ENCODE measurements at places on chromosomes 11 and 22.

- DNase-seq, result no peak
Measured at GRCh38 chr11:67032830-67033551, 10.1 kb downstream of the SYT12 start.

- no peak for DNase-seq
Measured at GRCh38 chr11:132365650-132366049, 995.2 kb downstream of the NTM start.

- DNase-seq, result no peak
Measured at GRCh38 chr11:85699957-85700741, 14.2 kb upstream of the CCDC89 start.

DNA sequence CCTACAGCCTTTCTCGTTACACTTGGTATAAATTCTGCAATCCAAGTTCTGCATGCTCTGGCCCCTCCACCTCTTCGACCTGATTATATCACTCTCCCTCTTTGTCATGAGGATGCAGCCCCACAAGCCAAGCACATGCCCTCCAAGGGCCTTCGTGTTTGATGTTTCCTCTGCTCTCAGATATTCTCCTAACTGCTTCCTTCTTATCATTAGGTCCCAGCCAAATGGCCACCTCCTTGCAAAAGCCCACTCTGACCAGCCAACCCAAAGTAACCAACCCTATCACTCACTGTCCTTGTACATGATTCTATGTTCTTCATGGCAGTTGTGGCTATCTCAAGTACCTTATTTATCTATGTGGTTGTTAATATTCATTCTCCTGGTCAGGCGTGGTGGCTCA, 38.3 kb upstream of the LRRC55 start:
- no peak for DNase-seq

DNA sequence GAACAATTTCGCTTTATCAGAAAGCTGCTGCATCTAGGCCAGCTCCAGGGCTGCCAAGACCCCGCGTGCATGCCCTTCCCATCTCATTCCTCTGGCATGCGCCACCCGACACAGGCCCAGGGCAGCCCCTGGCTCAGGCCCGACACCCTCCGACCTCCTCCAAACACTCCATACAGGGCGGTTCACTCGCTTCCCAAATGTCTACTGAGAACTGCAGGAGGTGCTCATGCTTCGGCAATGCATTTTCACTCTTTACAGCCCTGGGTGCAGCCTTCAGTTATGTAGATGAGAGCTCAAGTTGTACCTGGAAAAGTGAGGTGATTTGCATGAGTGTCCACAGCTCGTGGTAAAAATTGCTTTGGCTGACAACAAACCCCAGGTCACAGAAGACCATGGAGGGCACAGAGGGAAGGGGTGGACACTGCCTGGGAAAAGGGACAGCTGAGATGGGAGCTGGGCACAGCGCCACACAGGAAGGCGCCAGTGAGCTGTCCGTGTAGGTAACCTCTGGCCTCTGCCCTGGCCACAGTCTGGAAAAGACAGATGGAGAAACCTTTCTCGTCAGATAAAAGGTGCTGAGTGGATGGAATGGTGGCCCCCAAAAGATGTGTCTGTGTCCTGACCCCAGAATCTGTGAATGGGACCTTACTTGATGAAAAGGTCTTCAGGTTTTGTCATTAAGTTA, 1351.9 kb downstream of the BRD1 start:
- DNase-seq, result no peak

GRCh38 chr11:68659158-68659921, 25.0 kb upstream of the GAL start:
- no peak for DNase-seq

DNA sequence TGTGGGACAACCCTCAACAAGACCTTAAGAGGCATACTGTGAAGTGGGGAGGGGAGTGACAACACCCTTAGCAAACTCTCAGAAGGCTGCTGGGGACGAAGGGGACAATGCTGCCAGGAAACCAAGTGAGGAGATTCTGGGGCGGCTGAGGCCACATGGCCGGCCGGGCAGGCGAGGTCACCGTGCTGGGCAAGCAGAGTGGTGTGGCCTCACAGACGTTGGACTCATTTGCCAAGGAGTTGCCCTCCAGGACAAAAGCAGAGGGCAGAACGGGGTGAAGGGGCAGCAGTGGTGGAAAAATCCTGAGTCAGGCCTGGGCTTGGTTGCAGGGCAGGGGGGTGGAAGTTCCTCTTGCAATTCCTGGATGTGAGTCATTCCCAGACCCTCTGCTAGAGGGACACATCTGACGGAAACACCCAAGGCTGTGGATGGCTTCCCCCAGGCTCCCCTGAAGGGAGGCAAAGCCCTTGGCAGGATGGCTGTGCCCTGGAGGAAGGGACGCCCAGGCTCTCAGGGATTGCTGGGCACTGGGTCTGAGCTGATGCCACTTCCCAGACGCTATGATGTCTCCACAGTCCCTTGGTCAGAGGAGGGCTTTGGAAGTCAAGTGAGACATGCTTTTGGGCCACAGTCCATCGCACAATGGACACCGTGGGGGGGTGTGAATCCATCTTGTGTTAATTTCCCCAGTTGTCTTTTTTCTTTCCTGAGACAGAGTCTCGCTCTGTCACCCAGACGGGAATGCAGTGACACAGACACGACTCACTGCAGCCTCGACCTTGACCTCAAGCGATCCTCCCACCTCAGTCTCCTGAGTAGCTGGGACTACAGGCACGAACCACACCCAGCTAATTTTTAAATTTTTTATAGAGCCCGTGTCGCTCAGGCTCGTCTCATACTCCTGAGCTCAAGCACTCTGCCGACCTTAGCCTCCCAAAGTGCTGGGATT, 16.2 kb upstream of the SHANK3 start:
- DNase-seq, result no peak

DNA sequence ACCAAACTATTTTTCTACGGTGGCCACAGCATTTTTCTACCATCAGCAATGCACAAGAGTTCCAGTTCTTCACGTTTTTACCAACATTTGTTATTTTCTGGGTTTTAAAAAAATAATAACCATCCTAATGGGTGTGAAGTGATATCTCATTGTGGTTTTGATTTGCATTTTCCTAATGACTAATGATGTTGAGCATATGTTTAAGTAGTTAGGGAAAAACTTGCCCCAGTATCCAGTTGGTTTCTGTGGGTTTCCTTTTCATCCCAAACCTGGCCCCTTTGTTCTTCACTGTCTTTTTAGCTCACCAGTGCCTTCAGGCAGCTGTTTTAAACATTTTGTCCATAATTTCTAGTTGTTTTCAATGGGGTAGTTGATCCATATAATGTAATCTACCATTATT, 14.7 kb upstream of the PTS start:
- DNase-seq, result no peak

GRCh38 chr11:79100093-79100910, 340.5 kb downstream of the TENM4 start:
- DNase-seq, result peak; percentile 78

DNA sequence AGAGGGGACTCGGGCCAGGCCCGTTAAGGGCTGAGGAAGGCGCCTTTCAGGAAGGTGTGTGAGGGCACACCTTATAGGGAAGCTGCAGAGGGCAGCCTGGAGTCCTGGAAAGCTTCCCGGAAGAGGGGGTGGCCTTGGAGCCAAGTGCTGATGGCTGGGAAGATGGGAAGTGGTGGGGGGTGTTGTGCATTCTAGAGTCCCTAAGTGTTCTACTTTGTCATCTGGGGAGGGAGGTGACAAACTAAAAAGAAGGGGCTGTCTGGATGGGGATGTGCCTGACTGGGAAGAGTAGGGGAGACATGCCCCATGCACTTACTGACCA, 6.8 kb downstream of the ZDHHC8 start:
- no peak for DNase-seq

GRCh38 chr11:95768521-95768920, 21.1 kb downstream of the FAM76B start:
- DNase-seq, result peak; percentile 35

GRCh38 chr22:25383278-25383820, 163.9 kb downstream of the CRYBB2 start:
- no peak for DNase-seq

- peak; percentile 64 for DNase-seq
Measured at GRCh38 chr11:65355013-65355775, 643 bp downstream of the TIGD3 start.

GRCh38 chr11:62881579-62882430, 1.1 kb downstream of the SLC3A2 start:
- peak; percentile 96 for DNase-seq

DNA sequence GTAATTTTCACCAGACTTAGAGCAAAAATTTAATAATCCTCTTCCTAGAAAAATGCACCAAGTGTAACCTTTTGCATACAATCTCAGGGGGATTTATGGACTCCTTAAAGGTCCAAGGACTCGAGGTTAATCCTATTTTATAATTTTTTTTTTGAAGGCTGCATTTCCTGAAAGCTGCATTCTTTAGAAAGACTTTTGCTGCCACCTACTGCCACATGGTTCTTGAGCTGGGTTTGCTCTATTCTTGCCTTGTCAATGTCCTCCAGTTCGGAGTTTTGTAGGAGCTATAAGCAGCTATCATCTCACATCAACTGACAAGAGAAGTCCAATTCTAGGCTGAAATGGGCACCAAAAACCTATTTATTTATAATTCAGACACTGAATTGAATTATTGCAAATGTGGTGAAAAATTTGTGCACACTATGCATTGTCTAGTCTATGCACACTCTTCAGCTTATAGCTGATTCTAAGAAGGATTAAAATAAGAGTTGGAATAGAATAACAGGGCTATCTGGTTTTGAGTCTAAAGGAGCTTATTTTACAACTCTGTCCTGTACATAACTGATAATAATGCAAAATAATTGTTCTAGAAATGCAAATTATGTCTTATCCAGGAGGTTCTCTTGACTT, 31.3 kb downstream of the TRAF6 start:
- peak; percentile 73 for DNase-seq

GRCh38 chr11:111093061-111093460, 152.5 kb upstream of the POU2AF2 start:
- DNase-seq, result no peak

- no peak for DNase-seq
Measured at GRCh38 chr11:126519764-126520734, 164.6 kb downstream of the ST3GAL4 start.

GRCh38 chr22:19880786-19881569, 26.3 kb upstream of the GNB1L start:
- peak; percentile 99 for DNase-seq
